GF-D8 (cell line): ENCODE measurements at places on chromosomes 7 and 10.
A peak's percentile ranks its signal among the peaks of the same experiment; 100 is the strongest.

DNA sequence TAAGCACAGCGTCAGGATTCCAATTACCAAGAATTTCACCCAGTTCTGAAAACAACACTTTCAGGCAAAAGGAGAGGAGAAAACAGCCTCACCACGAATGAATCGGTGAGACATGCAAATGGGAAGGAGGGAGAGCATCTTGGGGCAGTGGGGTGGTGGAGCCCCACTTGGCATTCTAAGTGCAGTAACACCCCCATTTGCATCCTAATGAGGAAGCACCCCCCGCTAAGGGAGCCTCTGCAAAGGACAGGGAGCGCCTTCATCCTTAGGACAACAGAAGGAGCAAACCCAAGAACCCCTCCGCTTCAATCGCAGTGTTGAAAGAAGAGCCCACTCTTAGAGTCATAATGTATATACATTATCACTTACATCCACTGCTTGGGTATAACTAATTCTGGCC lies 46.8 kb downstream of the NRAP start:
- no peak for DNase-seq

DNA sequence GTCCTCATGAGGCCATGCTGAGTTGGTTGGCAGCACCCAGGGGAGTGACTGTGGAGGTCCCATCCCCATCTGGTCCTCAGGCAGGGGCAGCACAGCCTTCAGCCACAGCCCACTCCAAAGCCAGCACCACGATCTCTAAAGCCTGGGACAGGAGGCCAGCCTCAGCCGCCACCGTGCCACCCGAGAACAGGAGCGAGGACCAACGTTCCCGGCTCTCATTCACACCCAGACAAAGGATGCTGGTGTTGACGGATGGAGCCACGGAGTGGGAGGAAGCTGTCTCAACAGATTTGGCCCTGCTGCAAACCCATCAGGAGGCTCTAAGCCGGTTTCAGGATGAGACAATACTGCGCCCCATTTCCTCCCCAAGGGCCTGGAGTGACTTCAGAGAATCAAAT lies 42.7 kb upstream of the PPP2R2D start:
- no peak for DNase-seq

DNA sequence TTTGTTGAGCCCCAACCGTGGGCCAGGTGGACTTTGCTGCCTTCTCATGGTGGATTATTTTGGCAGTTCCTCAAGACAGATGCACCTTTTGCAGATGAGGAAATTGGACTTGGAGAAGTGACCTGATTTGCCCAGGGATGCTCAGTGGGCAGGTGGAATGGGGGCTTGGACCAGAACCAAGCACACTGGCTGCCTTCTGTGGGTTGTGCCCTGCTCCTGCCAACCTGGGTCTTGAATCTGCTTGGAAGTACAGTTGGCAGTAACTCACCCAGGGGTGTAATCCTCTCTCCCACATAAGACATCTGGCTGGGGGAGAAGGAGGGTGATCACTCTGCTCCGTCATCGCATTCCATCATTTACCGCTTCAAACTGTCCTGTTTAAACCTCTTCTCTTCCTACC lies 110.5 kb upstream of the GPR26 start:
- DNase-seq, result no peak

GRCh38 chr7:116570306-116570705 lies 45.5 kb downstream of the CAV1 start:
- no peak for DNase-seq

GRCh38 chr10:69573056-69573806 lies at the start of gene NEUROG3:
Gene NEUROG3, minus strand, starts transcription at chr10:69573422. Its CDS starts 379 bp downstream, at chr10:69573043.
- DNase-seq, result peak; percentile 40

GRCh38 chr7:128347647-128348097 lies 4.0 kb upstream of the RBM28 start:
- no peak for DNase-seq

GRCh38 chr10:94416896-94417295 lies 14.6 kb downstream of the TBC1D12 start:
- DNase-seq, result no peak

- no peak for DNase-seq
Measured at GRCh38 chr7:28865601-28866144, 92.5 kb downstream of the TRIL start.

- DNase-seq, result no peak
Measured at GRCh38 chr7:73461782-73462285, 28.3 kb downstream of the FZD9 start.

DNA sequence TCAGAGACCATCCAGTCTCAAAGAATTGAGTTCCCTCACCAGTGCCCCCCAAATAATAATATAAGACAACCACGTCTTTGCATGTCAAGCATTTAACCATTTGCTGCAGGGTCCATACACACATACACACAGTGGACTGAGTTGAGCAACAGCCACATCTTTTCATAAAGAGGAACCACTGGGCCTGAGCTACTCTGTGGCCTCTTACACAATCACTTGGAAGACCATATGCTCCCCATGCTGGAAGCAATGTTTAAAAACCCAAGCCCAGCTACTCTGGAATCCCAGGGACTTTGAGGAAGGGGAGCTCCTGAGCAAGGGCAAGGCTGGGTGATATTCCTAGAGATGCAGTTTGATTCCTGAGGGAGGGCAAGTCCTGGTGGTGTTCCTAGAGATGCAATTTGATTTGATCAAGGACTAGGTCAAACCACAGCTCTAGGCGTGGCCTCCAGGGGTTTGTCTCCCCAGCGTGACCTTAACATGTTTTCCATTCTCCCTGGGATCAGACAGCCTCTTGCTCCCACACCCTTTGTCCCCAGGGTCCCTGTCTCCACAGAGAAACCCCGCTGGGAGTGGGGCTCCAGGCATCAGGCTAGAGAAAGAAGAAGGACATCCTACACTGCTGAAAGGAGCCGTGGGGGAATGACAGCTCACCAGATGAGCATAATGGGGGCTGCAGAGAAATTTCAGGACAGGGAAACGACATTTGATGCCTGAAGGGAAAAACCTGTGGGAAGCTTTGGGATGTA lies 376.2 kb upstream of the MGMT start:
- peak; percentile 40 for DNase-seq

GRCh38 chr10:33871061-33871956 lies 536.8 kb upstream of the NRP1 start:
- DNase-seq, result no peak

DNA sequence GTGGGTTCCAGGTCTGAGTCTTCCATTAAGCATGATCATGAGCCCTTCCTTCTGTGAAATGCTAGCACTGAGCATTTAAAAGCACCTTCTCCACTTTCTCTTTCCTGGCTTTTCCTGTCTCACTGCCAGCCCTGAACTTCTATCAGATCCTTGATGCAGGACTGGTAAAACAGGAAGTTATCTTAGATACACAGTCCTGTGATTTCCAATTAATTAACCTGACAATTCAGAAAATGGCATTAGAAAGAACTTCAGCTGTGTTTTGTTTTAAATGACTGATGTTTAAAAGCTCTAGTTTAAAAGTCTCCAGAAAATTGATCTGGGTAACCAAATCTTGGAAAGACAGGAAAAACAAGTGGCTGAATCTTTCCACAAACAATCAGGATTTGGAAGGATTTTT lies 79.0 kb upstream of the MACROH2A2 start:
- DNase-seq, result no peak

GRCh38 chr7:33233659-33234058 lies 104.3 kb downstream of the BBS9 start:
- no peak for DNase-seq

DNA sequence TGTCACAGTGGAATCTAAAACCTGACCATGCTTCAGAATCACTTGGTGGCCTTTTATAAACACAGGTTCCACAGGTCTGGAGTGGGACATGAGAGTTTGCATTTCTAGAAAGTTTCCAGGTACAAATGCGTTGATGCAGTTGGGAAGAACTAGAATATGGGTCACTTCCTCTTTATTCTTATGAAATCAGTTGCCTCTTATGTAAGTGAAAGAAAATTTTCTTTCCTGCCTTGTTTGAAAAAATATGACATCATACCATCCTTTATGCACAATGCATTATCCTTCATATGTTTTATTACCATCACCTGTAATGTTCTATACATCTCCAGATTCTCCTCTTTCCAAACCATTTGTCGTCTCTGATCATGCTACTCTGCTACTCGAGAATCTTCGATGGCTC lies 44.0 kb downstream of the PLXNA4 start:
- DNase-seq, result no peak

GRCh38 chr10:85961479-85962067 lies 405.0 kb downstream of the GRID1 start:
- no peak for DNase-seq

DNA sequence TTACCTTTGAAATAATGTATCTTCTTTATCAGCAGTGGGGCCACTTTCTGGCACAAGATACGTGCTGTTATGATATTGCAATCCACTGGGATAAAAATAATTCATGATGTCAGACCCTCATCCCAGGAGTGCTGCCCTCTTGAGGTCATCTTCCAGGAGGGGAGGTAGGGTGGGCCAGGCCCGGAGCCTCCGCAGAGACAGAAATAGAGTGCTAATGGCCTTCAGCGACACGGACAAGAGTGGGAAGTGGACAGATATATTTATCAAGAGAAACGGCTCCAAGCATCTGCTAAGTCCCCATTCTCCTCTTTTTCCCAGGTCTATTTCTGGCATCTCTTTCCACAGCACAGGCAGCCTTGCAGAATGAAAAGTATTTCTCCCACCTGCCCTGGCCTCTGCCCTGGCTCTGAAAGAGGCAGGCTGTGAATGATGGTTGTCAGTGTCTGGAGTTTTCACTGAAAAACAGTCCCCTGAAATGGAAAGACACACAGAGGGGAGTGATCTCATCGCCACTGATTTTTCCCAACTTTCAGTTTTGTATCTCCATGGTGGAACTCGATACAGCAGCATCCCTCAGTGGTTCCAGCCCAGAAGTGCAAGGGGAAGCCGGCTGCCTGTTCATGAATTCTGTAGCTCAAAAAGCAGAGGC lies 251.7 kb upstream of the MYO3A start:
- no peak for DNase-seq

DNA sequence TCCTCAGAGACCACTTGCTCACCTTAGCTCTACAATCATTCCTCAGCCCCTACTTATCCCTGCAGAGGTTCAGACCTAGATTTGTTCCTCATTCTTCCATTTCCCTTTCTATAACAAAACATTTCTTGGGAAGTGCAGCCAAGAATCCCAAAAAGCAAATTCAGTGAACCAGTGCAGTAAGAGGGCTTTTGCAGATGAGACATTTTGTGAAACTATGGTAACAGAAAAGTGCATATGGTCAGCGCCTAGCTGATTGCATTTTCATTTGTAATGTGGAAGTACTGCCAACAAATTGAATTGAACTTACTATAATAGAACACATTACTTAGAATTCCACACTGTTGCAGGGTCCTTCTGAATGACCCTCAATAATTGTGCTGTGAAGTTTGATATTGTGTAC lies 18.6 kb downstream of the AGMO start:
- DNase-seq, result no peak

- peak; percentile 49 for DNase-seq
Measured at GRCh38 chr10:77983384-77984341, 45.7 kb downstream of the POLR3A start.

- no peak for DNase-seq
Measured at GRCh38 chr7:43148161-43148731, 35.8 kb downstream of the HECW1 start.

DNA sequence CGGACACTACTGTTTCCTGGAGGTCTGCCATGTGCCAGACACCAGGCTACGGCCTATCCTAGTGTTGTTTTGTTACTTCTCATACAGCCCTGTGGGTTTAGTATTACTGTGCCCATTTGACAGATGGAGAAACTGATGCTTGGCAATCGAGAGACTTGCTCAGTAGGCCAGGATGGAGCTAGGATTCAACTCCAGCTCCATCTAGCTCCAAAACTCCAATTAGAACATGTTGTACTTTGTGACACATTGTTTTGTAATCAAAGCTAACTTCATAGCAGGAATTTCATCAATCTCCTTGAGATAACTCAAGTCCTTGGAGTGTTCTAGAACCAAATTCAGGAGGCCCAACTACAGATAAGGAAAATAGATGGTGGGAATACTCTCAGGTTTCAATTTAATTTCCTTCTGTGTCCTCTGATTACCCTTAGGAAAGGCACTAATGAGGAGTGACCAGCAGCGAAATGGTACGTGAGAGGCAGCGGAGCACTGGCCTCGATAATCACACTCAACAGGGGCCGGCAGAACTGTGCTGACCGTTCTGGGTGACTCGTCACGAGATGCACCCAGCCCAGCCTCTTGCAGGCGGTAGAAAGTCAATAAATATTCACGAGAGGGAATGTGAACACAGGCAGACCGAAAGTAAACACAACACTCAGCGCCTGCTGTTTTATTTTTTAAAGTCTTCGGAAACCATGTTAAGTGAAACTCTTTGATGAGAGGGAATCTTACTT lies 269.6 kb upstream of the NEBL start:
- no peak for DNase-seq

- DNase-seq, result no peak
Measured at GRCh38 chr10:107913317-107914294, 749.1 kb upstream of the SORCS1 start.

DNA sequence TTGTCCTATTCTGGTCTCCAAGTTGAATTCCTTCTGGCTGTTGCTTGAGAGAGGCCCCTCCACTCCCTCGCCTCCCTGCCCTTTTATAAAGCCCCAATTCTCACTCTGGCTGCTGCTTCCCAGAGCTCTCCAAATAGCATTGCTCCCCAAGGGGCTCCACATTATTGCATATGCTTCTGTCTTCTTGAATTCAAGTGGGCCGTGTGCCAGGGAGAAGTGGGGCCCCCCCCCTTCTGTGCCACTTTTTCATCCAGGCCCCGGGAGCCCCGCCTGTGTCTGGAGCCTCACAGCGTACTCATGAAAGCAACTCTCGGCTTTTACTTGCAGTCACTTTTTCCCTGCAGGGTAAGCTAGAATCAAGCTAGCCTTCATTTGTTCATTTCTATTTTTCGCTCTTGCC lies 265.1 kb downstream of the CCSER2 start:
- DNase-seq, result no peak

GRCh38 chr10:60237977-60238758 lies 151.5 kb downstream of the ANK3 start:
- DNase-seq, result no peak

GRCh38 chr7:20963556-20964280 lies 177.0 kb upstream of the SP8 start:
- no peak for DNase-seq

DNA sequence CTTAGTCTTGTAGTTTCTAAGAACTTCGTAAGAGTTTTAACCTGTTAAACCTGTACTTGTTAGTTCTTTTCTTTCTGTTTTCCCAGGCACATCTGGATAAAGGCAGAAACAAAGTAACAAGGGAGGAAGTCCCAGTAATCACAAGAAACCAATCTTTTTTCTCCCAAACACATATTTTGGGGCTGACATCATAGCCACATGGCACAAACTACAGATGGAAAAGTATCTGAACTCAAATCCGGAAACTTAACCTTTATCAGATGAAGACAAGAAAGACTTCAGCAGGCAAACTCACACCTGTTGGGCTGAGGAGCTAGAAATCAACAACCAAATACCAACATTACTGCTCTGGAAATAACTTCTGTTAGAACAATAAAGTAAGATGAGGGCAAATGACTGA lies 67.1 kb downstream of the CUBN start:
- no peak for DNase-seq

DNA sequence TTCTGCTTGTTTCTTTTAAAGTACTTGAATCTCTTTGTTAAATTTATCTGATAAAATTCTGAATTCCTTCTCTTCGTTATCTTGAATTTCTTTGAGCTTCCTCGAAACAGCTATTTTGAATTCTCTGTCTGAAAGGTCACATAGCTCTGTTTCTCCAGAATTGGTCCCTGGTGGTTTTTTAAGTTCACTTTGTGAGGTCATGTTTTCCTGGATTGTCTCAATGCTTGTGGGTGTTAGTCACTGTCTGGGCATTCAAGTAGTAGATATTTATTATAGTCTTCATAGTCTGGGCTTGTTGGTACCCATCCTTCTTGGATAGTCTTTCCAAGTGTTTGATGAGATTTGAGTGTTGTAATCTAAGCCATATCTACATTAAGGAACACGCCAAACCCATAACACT lies 1060.6 kb downstream of the LRMDA start:
- DNase-seq, result no peak

- DNase-seq, result no peak
Measured at GRCh38 chr7:12646139-12646538, 41.3 kb upstream of the ARL4A start.
